ENCODE measurements at places on chromosomes 2 and 18.
A peak's percentile ranks its signal among the peaks of the same experiment; 100 is the strongest.

DNA sequence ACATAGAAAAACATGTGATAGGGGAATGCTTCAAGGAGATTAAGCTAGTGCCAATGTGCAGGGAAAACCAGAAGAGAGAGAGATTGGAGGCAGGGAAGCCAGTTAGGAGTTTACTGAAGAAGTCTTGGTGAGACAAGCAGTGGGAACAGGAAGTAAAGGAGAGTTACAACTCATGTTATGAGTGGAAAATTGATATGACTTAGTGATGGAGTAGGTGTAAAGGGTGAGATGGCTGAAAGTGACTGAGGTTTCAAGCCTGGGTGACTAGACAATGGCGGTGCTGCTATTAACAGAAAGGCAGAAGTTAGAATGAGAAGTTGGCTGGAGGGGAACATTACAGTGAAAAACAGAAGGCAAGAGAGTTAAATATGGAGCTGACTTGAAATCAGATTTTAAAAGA is 16.5 kb downstream of the DOK1 start:
- no peak for DNase-seq

GRCh38 chr2:231348704-231349373 is 46.7 kb upstream of the B3GNT7 start:
- DNase-seq = no peak

- no peak for DNase-seq
Measured at GRCh38 chr18:10055125-10055750, 141.4 kb downstream of the VAPA start.

GRCh38 chr2:65435625-65436168 is 3.3 kb upstream of the SPRED2 start:
- no peak for DNase-seq

DNA sequence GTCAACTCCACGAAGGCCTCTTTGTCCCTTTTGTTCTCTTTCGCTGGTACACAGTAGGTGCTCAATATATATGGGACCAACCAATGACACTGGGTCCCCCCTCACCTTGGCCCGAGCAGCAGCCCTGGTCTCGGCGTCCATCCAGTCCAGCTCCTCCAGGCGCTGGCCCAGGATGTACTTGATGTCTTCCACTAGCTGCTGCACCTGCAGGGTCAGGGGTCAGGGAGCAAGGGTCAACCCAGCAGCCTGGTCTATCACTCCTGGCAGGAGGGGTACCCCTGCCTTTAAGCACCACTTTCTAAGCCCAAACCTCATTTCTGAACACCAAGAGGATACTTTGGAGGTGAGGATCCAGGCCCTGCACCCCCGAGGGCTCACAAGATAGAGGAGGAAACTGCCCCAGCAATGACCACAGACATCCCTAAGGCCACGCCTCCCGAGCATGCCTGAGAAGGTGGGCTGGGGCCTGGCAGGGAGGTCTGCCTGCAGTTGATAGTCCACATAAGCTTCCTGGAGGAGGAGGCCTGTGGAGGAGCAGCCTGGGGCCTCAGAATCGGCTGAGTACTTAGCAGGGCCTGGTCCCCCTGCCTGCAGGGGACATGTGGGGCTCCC is 4.2 kb downstream of the ECEL1 start:
- no peak for DNase-seq

- DNase-seq = no peak
Measured at GRCh38 chr18:11570769-11571412, 38.5 kb upstream of the SLC35G4 start.

DNA sequence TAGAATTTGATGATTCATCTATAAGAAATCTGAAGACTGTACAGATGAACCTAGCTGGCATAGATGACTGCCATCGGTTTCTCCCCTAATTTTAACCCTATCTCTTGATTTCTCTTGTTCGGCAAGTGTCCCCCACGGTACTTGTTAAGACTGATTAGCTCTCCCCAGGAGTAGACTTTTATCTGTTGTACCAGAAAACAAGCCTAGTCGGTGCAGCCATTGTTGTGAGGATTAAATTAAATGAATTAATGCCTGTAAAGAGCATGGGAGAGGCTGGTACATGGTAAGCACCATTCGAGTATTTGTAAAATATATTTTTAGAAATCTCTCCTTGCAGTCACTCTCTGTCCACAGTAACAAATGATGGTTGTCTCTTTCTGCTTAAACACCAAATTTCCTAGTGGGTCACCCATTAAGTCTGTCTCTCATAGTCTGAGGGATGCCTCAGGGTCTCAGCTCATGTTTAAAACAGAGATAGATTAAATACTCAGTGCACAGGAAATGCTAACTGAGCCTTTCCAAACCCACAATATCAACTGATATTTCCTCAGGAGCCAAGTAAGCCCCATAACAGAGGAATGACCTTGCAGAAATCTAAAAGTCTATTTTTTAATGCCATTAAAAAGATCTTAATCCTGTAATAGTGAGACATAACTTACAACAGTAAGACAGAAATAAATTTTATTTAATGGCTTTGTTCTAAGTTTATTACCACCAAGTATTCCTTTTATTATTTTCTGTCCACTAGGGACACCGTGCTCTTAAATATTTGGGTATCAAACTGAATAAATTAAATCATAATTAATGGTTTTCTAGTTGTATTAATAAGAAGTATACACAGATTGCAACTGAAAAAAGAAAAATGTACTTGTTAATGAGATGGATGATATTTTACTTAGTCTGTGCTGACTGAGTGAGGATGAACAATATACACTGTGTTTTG is 2.9 kb upstream of the B4GALT6 start:
- no peak for DNase-seq

DNA sequence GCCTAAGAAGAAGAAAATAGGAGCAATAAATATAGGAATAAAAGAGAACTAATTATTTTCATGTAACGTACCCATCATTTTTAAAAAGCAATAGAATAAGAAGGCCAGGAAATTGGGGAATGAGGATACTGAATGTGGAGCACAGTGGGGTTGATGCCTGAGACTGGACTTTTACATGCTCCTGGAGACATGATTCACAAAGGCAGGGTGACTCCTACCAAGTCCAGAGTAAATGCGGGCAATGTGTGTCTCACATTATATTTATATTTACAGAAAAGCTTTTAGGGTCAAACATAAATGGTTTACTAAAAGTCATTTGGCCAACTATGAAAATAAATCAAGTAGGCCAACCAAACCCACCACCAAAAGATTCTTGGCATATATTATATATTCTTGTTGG is 87.9 kb upstream of the COL5A2 start:
- no peak for DNase-seq

GRCh38 chr18:63238693-63239075 is 80.9 kb downstream of the BCL2 start:
- DNase-seq = no peak

GRCh38 chr2:842151-842803 is 108.4 kb upstream of the SNTG2 start:
- DNase-seq = no peak

GRCh38 chr2:30436859-30437435 is 10.1 kb upstream of the LCLAT1 start:
- no peak for DNase-seq

DNA sequence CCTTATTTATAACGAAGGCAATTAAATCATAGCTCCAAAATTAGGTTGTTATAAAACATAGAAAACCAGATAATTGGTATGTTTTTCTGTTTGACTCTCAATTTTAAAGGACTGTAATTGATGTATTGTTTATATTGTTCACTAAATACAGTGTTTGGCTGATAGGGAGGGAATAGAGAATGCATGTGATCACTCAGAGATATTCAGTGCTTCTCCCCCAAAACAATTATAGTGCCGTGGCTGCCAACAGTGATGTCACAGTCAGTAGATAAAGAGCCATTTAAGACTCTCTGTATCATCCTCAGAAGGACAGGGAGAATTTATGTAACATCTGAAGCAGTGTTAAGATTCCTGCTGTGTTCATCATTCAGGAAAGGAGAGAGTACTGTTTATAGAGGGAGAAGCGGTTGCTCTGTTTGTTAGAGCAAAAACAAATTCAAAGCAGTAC is 69.6 kb downstream of the PHLPP1 start:
- no peak for DNase-seq

DNA sequence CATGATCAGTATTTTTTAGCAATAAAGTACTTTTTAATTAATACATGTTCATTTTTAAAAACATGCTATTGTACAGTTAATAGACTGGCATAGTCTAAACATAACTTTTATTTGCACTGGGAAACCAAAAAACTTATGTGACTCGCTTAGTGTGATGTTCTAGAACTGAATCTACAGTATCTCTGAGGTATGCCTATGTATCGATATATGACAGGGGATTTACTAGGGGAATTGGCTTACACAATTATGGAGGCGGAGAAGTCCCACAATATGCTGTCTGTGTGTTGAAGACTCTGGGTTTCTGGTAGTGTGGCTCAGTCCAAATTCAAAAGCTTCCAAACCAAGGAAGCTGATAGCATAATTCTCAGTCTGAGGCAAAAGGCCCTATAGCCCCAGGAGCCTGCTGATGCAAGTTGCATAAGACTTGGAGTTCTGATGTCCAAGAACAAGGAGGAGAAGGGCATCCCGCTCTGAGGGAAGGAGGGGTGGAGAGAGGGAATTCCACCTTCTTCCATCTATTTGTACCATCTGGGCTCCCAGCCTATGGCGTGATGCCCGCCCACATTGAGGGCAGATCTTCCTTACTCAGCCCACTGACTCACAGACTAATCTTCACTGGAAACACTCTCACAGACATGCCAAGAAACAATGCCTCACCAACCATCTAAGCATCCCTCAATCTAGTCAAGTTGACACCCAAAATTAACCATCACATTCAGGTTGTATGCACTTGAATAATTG is 27.5 kb downstream of the ZNF638 start:
- DNase-seq = no peak

GRCh38 chr2:100240386-100240785 is 81.9 kb downstream of the LONRF2 start:
- no peak for DNase-seq

DNA sequence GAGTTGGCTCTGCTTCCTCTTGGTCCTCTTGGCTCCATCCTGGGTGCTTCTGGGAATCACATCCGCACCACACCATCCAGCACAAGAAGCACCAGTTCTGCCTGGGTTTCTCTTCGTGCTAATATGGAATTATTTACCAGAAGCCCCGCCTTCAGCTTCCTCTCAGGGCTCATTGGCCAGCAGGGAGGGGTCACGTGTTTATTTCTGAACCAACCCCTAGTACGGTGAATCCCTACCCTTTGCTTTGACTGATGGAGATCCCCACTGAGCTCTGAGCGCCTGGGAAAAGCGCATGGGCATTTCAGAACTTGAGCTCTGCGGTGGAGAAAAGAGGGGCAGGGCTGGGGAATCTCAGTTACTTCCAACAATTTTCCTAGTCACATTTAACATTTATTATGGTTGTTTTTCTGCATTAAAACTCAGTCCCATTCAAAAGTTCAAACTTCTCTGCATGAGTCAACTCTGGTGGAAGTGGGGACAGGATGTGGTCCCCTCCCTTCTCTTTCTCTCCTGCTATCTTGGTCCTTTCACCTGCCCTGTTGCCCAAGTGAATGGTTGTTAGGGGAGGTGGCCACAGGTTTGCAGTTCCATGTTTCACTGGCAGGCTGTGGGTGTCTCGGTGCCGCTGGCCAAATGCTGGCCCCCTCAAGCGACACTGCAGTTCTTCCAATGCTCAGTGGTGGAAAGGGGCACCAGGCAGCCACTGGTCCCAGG is 76.4 kb upstream of the TTC39C start:
- DNase-seq = no peak

DNA sequence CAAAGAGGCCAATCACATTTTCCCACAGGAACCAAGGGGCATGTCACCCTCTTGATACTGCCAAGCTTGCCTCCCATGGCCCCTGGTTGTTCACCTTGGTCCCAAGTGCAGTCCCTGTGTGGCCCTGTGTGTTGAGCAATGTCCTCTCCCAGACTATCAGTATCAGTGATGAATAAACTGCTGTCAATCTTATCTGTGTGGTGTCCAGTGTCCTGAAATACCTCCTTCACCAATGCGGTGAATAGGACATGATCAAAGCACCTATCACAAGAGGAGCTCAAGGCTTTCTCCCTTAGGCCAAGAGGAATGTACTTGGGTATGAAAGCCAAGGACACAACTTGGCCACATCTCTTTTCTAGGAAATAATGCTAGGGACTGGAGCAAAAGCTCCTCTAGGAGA is 68.2 kb downstream of the MAIP1 start:
- no peak for DNase-seq

DNA sequence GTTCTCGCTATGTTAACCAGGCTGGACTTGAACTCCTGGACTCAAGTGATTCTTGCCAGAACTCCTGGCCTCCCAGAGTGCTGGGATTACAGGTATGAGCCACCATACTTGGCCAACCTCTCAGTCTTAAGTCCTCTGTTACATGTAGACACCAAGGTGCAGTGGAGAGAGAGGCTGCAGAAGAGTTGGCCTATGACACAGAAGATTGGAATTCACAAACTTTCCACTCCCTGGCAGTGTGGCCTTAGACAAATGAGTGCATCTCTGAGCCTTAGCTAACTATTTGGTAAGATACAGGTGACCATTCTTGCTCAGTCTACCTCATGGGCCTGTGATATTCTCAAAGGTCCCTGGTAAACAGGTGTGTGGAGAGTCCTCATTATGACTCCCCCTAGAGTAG is 159.7 kb downstream of the MYCN start:
- DNase-seq = no peak

GRCh38 chr2:20650877-20651730 is at the start of gene HS1BP3:
Gene HS1BP3, minus strand, starts transcription at chr2:20651098. Its CDS starts 35 bp downstream, at chr2:20651063.
- DNase-seq = peak; percentile 93

DNA sequence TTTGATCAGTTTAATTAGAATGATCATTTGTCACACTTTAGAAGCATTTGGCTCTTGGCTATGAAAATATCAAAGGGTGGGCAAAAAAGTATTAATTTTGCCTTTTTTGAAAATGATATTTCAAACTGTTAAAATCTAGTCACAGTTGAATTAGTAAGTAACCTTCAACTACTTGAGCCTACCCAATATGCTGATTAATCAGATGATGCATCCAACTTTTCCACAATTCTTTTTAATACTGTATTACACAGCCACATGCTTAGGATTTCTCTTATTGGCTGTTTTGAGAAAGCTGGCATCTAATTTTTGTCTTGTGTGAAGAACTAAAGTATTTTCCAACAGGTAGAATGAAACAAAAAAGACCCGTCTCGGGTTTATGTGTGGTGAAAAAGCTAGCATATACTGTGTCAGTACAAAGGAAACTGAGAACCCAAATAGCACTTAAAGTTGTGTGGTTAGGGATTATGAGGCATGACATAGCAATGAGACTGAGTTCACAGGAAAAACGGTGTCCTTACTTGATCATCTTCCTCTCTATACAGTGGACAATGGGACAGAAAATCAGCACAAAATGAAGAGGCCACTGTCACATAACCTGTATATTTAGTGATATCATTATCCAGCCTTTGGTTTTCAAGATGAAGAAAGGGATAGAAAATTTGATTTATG is 11.7 kb downstream of the OSBPL6 start:
- DNase-seq = no peak

GRCh38 chr2:170576296-170576695 is 138.8 kb upstream of the SP5 start:
- DNase-seq = no peak
